KBM-7 (cell line): ENCODE measurements at places on chromosomes 3 and 15.

DNA sequence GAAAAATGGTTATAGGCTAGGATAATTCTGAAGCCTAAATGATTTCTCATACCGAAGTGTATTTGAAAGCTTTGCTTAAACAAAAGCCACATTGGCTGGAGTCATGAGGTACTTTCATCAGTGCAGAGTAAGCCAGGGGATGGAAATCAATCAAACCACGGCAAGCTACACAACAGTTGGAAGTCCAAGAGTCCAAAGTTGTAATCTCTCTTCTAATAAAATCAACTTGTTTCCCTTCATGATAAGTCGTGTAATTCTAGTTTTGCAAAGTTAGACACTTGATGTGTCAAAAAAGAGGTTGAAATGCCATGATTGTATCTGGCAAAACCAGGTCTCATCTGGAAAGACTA lies 250.5 kb upstream of the VEPH1 start:
- no peak for DNase-seq

- no peak for DNase-seq
These were observed 33.7 kb downstream of the CGGBP1 start for GRCh38 chr3:88025001-88025552.

DNA sequence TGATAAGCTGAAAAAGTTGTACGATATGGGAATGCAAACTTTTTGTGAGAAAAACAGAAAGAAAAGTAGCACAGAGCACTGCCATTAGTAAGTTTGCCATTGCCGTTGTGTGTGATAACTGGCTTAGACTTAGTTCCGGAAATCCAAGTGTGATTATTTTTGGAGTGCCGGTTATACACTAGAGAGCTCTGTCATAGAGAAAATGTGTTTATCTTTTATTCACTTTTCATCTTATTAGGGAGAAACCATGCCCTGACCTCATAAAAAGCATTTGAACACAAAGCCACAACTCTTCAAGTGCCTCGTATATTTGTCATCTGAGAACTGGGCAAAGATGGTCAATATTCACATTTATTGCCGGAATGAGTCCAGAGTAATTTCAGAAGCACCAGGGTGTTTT lies 36.1 kb downstream of the CTDSPL start:
- no peak for DNase-seq

- DNase-seq = no peak
These were observed 246.4 kb upstream of the TLE3 start for GRCh38 chr15:70343961-70344621.

DNA sequence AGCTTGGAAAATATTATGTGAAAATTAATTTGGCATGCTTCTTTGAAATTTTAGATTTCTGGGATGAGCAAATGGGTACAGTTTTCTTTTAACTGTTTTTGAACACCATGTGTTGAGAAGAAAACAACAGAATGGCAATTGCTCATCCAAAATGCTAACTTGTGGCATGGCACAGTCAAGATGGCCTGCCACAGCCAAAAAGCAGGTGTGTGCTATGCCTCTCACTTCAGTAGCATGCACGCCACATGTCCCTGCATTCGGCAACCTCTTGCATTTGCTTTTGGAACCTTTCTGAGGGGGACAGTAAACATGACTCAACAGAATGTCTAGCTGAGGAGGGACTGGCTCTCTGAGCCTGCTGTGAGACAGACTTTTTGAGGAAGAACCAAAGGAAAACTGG lies 138.5 kb downstream of the TIGIT start:
- DNase-seq = no peak

DNA sequence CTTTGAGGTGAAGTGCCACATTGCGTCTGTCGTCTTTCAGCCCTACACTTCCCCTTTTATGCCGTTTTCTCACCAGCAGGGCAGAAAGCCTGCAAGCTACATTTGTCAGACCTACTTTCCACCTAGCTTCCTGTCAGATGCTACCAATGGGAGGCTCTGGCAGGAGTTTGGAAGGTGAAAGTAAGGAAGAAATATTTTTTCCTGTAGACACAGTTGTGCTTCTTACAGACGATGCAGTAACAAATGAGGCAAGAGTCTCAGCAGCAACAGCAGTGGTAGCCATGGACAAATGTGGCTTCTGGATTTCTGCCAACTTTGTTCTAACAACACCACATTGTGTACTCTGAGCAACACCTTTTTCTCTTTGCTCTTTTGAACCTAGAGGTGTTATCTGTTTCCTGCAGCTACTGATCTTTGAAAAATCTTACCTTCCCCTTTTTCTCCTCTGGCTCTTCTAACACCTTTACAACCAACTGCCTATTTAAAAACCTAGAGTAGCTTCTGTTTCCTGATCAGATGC lies 70.6 kb upstream of the STT3B start:
- DNase-seq = peak; percentile 90

DNA sequence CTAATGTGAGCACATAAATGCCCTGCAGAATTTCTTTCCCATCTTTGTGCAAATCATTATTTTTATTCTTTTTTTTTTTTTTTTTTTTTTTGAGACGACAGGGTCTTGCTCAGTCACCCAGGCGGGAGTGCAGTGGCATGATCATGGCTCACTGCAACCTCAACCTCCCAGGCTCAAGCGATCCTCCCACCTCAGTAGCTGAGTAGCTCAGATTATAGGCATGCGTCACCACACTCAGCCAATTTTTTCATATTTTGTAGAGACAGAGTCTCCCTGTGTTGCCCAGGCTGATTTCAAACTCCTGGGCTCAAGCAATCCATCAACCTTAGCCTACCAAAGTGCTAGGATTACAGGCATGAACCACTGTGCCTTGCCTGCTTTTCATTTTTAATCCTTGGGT lies 22.9 kb downstream of the DAG1 start:
- no peak for DNase-seq

DNA sequence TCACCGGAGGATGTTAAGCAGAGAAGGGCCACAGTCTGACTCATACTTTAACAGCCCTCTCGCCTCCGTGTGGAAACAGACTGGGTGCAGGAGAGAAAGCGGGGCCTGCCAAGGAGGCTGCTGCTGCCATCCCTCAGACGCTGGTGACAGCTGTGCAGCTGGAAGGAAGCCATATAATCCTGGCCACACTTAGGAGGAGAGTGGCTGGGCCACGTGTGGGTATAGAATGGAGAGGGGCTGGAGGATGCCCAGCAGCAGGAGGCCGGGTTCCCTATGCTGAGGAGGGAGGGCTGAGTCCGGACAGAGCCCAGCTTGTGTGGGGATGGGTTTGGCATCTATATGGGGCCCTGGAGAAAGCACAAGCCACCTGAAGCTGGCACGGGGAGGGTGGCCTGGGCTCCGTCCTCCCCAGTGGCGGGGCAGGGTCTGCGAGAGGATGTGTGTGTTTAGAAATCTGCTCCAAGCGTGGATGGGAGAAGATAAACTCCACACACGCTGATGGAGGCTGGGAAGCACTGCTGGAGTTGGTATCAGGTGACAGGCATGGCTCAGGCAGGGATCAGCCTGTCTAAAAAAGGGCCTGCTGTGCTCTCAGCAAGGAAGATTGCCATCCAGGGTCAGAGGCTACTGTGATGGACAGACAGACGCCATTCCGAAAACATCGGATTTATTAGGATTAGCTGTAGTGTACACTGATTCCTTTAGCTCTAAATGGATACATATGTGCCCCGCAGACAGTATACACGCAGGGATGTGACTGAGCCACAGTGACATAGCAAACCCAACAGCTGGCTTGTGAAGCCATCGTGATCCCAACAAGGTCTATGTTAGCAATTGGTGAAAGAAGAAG lies 15.9 kb downstream of the ABTB1 start:
- no peak for DNase-seq

- DNase-seq = no peak
These were observed 43.9 kb downstream of the BHLHE40 start for GRCh38 chr3:5022966-5023776.

- DNase-seq = no peak
These were observed 22.1 kb upstream of the MGLL start for GRCh38 chr3:127844326-127844942.

- peak; percentile 56 for DNase-seq
These were observed 41.8 kb upstream of the CCNL1 start for GRCh38 chr3:157201648-157202278.

- no peak for DNase-seq
These were observed 84.7 kb downstream of the MRPL46 start for GRCh38 chr15:88382482-88382983.

GRCh38 chr15:39453620-39454019 lies 127.3 kb upstream of the THBS1 start:
- DNase-seq = peak; percentile 34
